ENCODE measurements at places on chromosomes 5 and 9.
A peak's percentile ranks its signal among the peaks of the same experiment; 100 is the strongest.

DNA sequence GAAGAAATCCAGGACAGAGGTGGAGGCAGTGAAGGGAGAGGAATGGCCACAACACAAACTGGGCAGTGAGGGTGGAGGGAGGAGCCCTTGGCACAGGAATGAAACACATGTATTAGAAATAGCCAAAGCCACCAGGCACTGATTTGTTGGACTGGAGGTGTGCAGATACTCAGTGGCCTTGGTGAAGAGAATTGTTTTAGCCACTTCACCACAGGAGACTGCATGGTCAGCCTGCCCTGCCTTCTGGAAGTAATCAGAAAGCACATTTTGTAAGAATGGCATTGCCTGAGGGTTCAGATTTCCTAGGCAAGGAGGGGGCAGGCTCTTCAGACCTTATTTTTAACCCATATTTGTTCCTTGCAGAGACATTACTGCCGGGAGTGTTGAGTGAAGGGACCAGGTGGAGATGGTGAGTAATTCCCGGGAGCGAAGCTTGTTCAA, 2.2 kb downstream of the SGCD start:
- DNase-seq, result no peak

DNA sequence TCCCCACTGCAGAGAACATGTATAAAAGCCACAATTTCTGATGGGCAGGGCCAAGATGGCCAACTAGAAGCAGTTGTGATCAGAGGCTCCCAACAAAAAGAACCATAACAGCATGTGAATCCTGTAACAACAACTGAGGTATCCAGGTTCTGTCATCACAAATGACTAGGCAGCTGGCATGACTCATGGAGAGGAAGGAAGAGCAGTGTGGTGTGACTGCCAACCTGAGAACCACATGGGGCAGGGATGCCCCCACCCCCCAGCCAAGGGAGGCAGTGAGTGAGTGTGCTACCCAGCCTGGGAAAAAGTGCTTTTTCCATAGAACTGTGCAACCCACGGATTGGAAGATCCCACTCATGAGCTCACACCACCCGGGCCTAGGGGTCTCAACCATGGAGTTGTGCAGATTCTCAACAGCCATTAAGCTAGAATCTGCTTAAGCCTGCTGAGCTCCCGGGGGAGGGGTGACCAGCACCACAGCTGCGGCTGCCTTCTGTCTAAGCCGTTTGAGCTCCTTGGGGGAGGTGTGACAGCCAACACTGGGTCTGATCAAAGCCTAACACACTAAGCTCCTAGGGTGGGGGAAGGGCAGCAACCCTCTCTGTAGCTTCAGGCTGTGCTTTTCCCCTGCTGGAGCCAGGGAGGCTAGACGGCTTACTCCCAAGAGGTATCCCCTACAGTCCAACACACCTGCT, 80.1 kb upstream of the DMAC1 start:
- DNase-seq, result no peak

DNA sequence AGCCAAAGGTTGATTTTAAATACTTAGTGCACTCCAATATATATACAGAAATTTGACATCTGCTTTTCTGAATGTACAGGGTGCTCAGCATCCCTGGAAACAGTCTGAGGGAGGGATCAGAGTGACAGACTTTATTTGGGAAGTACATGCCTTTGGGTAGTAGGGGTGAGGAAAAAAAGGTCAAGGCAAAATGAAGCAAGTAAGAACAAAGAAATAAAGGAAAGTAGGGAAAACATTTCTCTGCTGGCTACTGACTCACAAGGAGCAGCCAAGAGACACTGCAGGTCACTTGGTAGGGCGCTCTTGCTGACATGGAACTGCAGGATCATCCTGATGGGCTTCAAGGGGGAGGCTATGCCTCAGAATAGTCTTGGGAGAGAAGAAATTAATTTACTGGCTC, 380.9 kb downstream of the RAB3C start:
- no peak for DNase-seq

GRCh38 chr9:137383081-137383783, 39.7 kb downstream of the EXD3 start:
- DNase-seq, result no peak

- DNase-seq, result no peak
Observed at GRCh38 chr5:141692919-141693725, 11.1 kb upstream of the ARAP3 start.

- no peak for DNase-seq
Observed at GRCh38 chr9:89380437-89381307, 62.4 kb downstream of the SECISBP2 start.

DNA sequence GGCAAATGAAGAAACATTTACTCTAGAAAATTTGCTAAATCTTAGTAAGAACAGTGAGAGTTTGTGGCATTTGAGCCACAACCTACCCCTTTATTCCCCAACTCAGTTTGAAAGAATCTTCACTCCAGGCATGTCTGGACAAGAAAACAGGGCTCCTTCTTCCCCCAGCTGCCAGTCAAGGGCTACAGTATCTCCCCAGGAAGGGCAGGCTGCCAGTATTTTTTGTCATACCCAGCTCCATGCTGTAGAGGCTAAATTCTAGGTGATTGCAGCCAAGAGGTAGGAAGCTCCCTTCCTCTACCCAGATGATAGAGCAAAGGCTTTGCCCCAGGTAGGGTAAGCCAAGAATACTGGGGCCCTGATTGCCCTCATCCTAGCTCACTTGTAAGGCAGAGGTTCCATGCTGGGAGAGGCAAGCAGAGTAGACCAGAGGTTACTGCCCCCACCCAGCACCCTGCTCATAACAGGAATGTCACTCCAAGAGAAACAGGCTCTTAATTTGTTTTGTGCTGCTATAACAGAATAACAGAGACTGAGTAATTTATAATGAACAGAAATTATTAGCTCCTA, 20.0 kb upstream of the GRPEL2 start:
- DNase-seq, result no peak

DNA sequence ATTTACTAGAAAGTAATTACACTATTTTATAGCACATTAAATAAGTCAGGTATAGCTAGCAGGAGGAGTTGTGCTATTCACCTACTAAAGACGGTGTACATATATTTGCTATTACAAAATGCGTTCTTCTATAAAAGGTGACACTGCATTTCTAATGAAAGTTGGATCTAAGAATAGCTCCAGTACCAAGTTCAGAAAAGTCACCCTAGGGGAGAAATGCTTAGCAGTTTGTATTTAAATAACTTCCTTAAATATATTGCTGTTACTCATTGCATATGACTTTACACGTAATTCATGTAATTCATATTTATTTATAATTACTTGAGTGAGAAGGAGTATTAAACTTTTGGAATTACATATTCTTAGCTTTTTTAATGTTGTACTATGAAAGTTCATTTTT, 7.0 kb upstream of the SUB1 start:
- no peak for DNase-seq

DNA sequence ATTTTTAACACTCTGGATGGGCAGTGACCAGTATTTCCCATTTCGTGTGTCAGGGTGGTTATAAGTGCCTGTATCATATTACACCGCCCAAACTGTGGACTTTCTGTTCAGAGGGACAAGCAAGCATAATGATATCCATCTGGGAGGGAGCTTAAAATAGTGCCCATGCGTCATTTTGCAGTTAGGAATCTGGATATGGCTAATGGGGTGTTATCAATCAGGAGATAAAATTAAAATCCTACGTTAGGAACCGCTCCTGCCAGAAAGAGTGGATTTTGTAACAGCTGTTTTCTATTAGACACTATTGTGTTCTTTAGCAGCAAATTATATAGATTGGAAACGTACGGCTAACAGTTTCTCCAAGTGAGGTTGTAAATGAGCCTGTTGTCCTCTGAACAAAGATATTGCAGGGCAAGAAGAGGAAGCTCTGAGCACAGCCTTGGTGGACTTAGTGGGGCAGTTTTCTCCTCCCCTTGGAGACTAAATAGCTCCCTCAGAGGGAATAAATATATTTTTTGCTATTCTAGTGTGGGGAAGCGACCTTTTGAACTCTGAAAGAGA, 160.4 kb downstream of the SPATA31D1 start:
- no peak for DNase-seq

DNA sequence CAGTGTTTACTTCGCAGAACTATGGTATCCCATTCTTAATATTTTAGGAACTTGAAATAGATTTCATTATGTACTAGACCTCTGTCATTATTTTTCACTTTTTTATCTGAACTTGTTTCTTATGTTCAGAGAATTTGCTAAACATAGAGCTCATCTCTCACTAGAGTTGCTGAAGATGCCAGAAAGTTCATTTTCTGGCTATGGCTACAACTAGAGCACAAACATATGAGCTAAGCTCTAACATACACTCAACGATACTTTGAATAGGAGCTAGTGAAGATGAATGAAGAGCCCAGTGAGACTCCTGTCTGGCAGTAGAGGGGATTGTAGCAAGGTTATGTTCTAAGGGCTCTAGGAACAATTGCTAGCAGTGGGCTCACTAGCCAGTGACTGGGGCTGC, 582.2 kb downstream of the KIF4B start:
- DNase-seq, result no peak

DNA sequence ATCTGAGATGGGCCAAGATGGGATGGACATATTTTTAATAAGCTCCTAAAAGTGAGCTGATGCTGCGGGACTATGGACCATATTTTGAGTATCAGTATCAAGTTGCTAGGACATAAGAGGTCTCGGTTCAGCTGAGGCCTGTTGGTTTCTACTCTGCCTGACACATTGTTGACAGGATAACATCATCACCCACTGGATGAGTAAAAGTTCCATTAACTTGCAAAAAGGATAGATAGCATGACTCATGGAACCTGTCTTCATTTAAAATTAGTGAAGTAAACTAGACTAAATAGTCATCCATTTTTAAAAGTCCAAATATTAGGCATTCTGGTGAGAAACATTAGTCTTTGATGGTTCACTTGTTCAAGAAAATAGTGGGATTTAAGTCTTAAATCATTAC, 33.3 kb downstream of the PARP8 start:
- DNase-seq, result no peak

GRCh38 chr5:80482578-80482977, 5.3 kb upstream of the FAM151B start:
- no peak for DNase-seq

DNA sequence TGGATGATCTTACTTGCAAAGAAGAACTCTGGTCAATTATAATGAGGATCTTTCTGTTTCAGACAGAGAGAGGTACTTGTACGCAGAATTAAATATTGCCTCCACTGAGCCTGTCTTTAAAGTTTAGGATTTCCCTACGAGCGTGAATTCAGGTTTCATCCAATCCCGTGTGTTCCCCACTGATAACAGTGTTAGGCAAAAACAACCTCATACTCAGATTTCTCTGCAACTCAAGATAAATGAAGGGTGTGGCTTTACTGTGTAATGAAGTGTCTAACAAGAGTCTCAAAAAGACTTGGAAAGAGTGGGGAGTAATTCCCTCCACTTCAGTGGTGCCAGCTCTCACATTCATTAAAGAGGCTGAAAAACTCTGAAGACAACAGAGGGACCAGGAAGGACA, 53.2 kb upstream of the ACO1 start:
- DNase-seq, result no peak

DNA sequence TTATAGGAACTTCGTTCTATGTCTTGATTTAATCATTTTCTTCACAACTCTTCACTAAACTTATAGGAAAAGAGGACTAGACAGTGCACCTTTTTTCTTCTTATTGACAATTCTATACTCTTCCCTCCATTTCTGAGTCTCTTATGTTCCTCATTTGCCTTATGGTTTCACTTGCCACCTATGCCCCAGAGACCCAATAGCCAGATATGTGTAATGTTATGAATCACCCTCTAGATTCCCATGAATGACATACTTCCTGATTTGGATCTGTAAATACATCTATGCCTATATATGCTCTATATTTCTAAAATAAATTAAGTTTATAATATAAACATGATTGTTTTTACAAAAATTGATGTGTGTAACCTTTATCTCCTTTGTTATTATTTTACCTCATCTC, 514.1 kb upstream of the MEF2C start:
- DNase-seq, result peak; percentile 52

DNA sequence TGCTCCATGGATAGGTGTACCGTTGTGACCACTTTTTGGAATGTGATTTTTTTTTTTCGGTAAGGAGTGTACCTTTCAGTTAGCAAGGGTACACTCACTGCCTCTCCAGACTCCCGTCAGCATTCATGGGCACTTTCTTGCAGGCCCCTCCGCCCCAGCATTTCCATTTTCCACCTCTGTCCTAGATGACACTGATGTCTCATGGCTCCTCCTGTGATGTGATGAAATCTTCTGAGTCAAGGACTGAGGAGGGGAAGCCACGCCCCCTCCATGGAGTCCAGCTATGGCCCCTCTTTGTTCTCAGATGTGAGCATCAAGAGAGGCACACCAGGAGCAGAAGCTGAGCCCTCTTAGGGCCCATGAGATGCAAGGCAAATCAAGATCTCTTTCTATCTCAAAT, 61.8 kb downstream of the CTSL start:
- DNase-seq, result no peak

GRCh38 chr5:136484808-136485325, 119.5 kb upstream of the TRPC7 start:
- no peak for DNase-seq

DNA sequence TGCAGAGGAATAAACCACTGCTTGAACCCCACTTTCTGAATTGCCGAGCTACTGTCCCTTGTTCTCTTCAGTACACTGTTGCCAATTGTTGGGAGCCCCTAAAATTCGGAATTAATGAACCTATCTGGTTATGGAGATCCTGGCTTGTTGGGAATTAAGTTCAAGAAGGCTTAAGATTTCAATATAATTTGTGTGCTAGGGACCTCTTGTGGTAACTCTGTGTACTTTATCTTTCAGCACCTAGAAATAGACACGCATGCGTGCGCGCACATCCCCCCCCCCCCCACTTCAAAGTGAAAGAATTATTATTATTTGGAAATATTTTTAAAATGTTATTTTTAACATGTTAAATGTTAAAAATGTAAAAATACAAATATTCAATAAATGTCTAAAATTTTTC, 53.3 kb upstream of the FAM169A start:
- no peak for DNase-seq

DNA sequence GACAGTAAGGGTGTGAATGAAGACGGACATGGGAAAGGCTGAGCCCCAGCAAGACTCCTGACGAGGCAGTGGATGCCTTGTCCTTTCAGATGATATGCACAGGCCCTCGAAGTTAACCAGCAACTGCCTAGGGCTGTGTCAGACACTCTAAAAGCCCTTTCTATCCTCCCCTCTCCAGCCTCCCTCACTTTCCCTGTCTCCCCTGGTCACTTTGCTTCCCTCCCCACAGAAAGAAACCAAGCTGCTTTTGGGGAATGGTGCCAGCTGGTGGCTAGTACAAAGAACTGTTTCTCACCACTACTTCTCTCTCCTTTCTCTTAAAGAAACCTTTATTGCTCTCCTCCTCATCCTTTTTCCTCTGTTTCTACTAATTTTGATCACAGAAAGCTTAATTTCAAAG, 21.4 kb downstream of the LHFPL2 start:
- DNase-seq, result no peak

DNA sequence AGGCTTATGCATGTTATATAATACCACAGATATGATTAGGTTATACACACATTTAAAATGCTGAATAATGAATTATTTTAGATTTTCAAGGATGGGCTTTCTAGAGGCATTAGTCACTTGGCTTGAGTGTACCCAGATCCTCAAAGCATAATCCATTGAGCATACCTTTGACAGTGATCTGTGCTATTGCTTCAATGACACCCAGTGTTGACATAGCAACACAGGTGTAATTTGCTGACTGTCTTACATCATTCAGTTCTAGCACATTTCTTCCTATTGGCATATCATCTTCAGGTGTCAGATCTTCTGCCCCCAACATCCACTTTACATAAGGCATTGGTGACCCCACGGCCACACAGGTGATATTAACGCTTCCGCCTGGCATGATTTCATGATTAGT, 721.5 kb upstream of the DMAC1 start:
- DNase-seq, result no peak

GRCh38 chr9:9631284-9631683, 981.5 kb downstream of the PTPRD start:
- no peak for DNase-seq
